C1 segment of cervical spinal cord (tissue), 14 donors: ENCODE measurements at places on chromosomes 1 and 21.
A peak's percentile ranks its signal among the peaks of the same experiment; 100 is the strongest.

DNA sequence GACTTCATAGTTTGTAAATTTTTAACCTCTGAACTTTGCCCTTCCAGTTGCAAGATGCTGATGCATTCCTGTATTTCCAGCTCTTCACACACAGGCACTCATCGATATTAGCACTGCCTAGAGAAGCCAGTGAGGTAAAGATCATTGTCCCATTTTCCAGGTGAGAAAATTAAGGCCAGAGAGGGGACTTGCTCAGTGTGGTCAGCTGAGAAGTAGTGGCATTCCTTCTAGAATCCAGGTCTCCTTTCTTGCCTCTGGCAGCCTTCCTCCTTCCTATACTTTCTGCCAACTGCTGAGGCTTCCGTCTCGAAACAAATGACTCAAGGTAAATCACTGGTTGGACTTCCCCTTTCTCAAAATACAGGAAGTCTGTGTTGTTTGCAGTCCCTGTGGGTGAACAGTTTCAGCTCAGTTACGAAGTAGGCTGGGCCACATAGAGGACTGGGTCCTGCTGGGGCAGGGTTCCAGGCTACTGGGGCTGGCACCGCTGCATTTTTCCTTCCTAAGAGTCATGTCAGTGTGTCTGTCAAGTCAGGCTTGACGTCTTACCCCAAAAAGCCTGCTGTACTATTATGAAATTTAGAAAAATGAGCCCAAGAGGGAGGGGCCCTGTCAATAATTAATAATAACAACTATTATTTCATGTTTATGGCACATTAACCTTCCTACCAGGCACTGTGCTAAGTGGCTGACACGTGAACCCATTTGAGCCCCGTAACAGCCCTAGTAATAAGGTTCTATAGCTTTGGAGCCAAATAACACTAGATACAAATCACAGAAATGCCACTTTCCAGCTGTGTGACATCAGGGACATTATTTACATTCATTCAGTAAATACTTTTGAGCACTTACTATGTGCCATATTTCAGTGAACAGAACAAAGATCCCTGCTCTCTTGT lies 16.6 kb upstream of the RNF19B start:
- DNase-seq = no peak

DNA sequence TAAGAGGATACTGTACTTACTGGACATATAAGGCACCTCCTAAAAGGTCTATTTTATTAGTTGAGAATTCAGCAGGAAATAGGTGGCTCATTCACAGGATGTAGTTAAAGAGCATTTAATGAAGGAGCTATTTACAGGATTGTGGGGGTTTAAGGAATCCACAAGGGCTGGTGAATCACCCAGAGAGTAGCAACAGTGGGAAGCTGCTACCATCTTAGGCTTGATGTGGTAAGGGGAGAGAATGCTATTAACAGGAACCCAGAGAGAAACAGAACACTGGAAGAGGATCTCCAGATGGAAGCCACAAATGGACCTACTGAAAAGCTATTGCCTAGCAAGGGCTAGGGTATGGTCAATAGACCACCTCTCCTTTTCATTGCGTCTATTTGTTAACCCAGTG lies 52.0 kb upstream of the COL11A1 start:
- DNase-seq = no peak

DNA sequence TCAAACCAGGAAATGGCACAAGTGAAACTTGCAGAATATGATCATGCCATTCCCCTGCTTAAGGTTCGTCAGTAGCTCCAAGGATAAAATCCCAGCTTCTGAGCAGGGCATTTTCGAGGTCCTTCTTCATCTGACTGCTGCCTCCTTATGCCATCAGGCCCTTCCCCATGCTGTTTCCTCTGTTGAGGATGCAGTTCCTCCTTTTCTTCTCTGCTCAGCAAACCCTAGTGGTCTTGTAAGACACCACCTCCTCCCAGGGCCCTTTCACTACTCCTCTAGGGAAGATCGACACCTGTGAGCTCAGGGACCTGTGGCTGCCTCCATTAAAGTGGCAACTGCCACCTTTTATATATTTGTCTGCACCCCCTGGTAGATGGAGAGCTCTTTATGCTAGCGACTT lies 62.1 kb upstream of the JUN start:
- DNase-seq = no peak

- DNase-seq = no peak
Measured at GRCh38 chr1:212622906-212623305, 14.3 kb downstream of the ATF3 start.

- peak; percentile 49 for DNase-seq
Measured at GRCh38 chr1:171841931-171842761, 848 bp downstream of the DNM3 start.

DNA sequence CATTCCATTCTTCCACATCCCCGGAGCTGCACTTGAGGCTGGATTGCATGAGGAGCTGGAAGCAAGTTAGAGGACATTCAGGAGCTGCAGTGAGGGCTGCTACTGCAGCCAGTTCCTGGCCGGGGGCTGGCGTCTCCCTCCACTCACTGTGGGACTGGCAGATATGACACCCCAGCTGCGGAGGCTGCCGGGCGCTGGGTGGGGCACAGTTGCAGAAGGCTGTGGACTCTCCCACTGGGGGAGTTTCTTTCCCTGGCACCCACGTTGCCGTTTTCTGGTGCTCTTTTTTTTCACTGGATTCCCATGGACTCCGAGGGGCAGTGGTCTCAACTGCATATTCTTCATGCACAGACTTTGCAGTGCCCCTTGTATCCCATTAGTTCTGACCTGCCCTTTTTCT lies 351.1 kb upstream of the AJAP1 start:
- no peak for DNase-seq

DNA sequence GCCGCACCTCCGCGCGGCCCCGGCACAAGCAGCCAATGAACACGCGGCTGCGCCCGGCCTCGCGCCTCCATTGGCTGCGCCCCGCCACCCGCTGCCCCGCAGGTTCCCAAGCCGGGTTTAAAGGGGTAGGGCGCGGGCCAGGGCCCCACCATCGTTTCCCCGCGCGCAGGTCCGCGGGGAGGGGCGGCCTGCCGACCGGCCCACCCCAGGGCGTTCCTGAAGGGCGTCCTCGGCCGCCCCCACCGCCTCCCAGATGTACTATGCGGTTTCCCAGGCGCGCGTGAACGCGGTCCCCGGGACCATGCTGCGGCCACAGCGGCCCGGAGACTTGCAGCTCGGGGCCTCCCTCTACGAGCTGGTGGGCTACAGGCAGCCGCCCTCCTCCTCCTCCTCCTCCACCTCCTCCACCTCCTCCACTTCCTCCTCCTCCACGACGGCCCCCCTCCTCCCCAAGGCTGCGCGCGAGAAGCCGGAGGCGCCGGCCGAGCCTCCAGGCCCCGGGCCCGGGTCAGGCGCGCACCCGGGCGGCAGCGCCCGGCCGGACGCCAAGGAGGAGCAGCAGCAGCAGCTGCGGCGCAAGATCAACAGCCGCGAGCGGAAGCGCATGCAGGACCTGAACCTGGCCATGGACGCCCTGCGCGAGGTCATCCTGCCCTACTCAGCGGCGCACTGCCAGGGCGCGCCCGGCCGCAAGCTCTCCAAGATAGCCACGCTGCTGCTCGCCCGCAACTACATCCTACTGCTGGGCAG lies at the start of gene OLIG1:
Gene OLIG1, plus strand, starts transcription at position 148 of the 750 bp plus-strand sequence. Its CDS starts 106 bp downstream, at position 254.
- no peak for DNase-seq

GRCh38 chr1:201982082-201982622 lies 296 bp upstream of the RNPEP start:
- no peak for DNase-seq

DNA sequence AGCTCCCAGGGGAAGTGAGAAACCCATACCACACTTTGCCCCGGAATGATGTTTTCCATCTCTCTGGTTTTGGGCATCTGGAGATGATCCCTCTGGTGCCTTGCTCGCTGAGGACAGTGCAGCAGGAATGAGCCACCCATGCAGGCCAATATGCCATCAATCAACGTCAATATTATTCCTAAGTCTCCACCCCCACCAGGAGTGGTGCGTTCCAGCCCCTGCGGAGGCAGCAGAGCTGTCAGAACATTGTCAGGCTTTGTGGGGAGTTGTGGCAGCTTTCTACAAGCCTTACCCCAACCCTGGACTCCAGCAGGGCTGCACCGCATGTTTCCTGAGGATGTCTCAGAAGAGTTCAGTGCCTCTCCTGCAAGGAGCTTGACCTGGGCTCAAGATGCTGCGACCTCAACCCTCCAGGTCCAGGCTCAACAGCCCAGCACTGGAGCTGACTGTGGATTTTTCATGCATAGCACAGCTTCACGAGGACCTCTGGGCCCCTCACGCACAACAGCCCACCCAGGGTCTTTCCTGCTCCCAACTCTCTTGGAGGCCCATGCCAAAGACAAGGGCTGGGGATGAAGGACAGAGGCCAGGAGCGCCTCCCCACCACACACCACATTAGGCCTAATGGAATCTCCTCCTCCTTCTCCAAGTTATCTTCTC lies 67.5 kb downstream of the PSMG1 start:
- no peak for DNase-seq

DNA sequence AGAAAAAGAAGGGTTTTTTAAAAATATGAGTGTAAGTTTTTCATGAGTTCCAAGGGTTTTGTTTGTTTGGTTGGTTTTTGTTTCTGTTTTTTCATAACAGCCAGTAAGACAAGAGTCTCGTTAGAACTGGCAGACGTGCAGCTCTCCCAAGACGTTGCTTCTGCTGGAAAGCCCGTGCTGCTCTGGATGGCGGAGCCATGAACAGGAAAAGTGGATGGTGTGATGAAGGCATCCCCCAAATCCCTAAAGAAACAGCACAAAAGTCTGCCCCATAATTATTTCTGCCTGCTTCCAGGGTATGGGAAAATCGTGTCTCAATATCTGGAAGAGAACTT lies 157.9 kb upstream of the BACE2 start:
- DNase-seq = no peak

- no peak for DNase-seq
Measured at GRCh38 chr1:165436994-165437393, 7.9 kb downstream of the RXRG start.

- peak; percentile 4 for DNase-seq
Measured at GRCh38 chr21:40386294-40386911, 460.6 kb downstream of the DSCAM start.

- DNase-seq = no peak
Measured at GRCh38 chr1:21206117-21206516, 29.4 kb upstream of the EIF4G3 start.

DNA sequence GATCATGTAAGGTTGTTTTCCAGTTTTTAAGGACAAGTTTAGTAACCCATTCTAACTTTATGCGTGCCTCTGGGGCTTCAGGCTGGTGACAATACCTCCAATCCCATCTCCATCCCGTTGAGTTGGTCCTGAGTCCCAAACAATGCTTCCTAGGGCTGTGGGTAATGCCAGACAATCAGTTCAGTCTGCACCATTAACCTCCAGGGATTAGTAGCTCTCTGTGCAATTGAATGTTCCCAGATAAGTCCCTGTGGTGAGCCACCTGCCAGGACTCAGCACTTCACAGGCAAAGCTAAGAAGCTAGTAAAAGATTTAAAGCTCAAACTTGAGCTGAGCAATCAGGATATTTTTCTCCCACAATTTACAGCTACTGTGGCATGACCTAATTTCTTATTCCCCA lies 462.2 kb upstream of the PTBP2 start:
- no peak for DNase-seq

DNA sequence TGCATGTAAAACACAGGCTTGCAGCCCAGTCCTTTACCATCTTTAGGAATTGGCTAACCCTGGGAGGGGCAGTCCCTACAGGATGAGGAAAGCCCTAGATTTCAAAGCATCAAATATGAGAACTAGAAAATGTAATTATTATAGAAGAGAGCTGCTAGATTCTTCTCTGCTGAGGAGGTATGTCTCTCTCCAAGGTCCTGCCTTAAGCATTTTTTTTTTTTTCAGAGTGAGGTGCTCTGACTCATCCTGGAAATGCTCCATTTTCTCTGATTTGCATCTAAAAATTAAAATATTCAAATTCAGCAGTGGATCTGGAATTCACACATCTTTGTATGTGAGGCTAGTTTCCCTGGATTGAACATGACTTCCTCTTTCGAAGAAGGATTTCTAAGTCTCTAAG lies 149.8 kb downstream of the ZNF648 start:
- no peak for DNase-seq

DNA sequence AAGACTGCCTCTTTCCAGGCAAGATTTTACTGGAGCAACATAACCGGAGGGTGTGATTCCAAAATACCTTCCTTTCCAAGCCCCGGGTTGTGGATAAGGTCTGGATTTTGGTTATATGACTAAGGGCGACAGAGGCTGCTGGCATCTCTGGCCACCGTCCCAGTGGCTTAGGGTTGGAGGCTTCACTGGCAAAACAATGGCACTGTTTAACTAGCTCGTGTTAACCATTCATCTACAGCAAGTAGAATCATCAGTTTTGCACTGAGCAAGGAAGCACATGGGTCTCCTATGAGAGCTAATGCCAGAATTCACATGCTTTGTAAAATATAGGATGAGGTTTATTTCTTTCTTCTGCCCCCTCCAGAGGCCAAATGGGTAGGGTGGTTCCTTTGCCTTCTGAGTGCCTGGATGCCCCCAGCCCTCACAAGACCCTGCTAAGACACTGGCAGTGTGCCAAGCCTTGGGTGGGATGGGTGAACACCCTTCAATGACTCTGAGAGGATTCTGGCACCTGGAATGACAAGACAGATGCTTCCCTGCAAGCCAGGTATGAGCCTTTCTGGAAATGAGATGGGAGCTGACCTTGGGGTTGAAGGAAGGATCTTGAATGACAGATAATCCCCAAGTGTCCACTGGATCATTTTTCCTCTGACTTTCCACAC lies 36.8 kb downstream of the DHCR24 start:
- peak; percentile 24 for DNase-seq

- no peak for DNase-seq
Measured at GRCh38 chr1:89815611-89816010, 5.2 kb upstream of the LRRC8D start.
